Fibroblast of skin of right biceps (primary cell): ENCODE measurements at places on chromosomes 5 and 9.

GRCh38 chr9:118170032-118170955, 466.1 kb downstream of the TLR4 start:
- peak; percentile 29 for DNase-seq

GRCh38 chr5:135740475-135740874, 94.0 kb upstream of the SLC25A48 start:
- DNase-seq, result no peak

GRCh38 chr9:27398982-27399653, 102.2 kb upstream of the EQTN start:
- DNase-seq, result no peak

DNA sequence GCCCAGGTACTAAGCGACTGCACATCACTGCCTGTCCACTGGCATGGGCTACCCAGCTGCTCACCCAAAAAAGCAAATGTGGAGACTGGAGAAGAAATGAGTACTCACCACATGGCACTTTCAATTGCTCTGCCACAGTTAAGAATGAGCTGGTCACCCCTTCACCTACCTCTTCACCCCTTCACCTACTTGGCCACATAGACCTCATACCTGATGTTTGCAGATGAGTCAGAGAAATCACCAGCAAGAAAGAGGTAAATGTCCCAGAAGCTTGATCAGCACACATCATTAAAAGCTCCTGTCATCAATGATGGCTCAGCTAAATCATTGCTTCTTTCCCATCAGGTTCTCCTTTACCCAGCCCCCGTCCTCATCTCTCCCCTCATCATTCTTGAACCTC, 7.6 kb upstream of the PRUNE2 start:
- no peak for DNase-seq

DNA sequence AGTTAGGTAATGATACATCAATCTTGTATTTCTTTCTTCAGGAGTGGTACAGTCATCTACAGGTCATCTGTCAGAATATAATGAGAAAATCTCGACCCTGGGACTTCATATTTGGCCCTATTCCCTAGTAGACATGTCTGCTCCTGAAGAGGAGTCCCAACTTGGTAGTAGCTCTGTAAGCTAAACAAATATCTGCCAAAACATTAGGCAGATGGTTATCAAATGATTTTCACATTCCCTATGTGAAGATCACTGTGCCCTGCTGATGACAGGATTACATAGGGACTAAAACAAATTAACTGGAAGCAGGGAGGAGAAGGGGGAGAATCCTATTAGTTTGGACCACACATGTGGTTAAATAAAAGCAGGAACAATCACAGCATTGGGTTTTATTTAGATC, 138.6 kb upstream of the NFIB start:
- no peak for DNase-seq

DNA sequence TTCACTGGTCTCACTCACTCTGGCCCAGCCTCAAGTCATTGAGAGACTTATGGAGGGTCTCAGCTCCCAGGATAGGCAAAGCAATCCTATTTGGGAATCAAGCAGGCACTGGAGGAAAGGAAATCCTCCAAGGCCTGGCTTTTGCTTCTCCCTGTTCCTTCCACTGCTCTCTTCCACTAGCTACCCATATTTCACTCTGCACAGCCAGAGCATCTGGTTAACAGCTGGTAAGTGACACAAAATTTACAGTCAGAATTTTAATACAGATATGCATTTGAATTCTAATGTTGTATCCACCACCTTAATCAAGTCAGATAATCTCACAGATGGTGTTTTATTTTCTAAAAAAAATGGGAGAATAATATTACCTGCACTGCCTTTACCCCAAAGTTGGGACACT, 868 bp upstream of the C1QTNF2 start:
- no peak for DNase-seq
